ENCODE measurements at places on chromosomes 2 and 18.

DNA sequence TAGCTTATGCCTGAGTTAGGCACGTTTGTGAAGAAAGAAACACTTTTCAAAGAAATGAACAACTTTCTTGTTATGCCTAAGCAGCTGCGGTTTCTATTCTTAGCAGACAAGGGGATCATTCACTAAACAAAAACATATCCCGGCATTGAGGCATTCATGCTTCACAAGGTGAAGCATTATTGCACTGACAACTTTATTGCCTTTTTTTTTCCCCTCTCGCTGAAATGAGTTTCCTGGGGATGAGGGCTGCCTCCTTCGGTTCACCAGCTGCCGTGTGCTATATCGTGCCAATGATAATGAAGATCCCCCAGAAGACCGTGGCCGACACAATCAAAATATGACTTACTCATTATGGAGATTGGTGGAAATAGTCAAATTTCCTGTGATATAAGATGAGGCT, 288.2 kb upstream of the ST6GAL2 start:
- no peak for DNase-seq

- no peak for DNase-seq
Measured at GRCh38 chr2:106316915-106317314, 122.8 kb upstream of the UXS1 start.

DNA sequence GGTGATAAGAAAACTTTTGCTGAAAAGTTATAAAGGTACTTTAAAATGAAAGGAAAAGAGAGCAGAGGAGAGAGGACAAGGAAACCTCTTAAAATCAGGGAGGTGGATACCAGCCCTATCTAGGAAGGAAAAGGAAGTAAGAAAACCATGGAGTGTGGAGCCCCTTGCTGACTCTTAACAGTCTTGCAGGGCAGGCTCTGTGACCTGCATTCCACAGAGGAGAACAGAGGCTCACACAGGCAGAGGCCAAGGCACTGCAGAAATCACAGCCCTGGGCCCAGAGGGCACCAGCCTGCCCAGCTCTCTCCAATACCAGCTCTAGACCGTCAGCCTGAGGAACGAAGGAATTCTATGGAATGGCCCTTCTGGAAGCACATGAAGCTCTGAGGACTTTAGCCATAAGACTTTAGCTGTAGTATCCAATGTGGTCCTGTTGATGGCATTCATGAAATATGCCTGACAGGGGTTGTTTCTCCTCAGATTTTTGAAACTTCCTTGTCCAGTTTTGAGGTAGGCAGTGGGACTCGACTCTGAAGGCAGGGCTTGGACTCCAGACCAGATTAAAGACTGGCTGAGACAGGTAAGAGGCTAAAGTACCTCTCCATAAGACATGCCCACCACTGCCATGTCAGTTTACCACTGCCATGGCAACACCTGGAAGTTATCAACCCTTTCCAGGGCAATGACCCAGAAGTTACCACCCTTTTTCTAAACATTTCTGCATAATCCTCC, 216.3 kb downstream of the ANAPC1 start:
- DNase-seq, result peak; percentile 74

DNA sequence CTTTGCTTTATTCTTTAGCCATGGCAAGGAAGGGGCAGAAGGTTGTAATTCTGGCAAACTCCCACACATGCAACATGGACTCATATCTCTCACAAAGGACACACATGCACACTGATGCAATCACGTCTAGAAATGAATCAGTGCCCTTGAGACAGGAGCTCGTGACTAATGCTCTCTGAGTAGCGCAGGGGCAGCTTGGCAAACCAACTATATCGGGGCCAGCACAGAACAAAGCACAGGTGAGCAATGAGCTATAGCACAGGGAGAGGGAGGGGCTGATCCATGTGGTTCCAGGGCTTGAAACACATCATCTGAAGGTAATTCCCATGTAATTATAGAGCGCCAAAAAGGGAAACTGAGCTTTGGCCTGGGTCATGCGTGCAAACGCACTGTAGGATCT, 165.2 kb upstream of the KLF7 start:
- DNase-seq, result peak; percentile 76

DNA sequence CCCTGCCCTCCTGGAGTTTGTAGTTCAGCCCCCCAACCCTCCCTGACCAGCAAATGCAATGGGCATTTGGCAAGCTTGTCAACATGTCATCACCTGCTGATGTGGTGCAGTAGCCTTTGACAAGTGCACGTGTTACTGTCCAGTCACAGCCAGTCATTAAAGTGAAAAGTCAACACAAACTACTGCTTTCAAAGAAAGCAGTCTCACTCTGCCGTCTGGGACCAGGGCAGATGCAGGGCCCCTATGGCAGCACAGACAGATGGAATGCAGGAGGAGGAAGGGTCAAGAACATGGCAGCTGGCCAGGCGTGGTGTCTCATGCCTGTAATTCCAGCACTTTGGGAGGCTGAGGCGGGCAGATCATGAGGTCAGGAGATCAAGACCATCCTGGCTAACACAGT, 222.4 kb upstream of the OSR1 start:
- no peak for DNase-seq

GRCh38 chr18:63233334-63233733, 86.2 kb downstream of the BCL2 start:
- DNase-seq, result no peak

DNA sequence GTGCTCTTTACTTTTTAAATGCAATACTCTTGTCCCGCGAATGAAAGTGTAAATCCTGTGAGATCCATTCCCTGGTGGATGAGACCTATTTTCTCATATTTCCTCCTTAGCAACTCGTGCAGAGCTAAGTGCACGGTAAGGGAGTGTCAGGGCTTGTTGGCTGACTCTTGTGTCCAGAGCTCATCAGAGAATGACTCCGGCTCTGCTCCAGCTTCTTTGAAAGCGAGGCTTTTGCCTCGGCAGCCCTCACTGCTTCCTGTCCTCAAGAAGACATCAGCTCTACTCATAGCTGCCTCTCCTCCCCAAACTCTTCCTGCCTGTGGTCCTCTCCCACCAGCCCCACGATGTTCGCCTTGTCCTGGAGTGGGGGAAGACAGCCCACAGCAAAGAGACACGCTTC, 70.7 kb downstream of the LIPG start:
- no peak for DNase-seq

- DNase-seq, result no peak
Measured at GRCh38 chr2:65813631-65814173, 381.3 kb upstream of the SPRED2 start.

DNA sequence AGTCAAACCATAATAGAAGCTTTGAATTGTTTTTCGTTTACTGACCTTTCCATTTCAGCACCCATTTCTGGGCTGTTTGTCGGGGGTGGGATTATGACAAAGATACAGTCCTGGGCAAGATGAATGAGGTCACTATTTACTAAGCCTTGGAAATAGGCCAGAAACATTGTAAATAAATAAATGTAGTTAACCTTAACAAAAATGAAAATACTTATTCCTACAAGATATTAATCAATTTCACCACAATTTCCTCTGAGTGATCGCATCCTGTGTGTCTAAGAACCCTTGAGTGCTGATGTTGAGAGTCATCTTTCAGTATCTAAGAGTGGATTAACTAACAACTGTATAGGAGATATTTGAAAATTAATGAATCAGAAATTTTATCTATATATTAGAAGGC, 14.0 kb downstream of the ITGA4 start:
- DNase-seq, result no peak

All from SW480 (cell line).